ENCODE measurements at places on chromosomes 16 and 17.

DNA sequence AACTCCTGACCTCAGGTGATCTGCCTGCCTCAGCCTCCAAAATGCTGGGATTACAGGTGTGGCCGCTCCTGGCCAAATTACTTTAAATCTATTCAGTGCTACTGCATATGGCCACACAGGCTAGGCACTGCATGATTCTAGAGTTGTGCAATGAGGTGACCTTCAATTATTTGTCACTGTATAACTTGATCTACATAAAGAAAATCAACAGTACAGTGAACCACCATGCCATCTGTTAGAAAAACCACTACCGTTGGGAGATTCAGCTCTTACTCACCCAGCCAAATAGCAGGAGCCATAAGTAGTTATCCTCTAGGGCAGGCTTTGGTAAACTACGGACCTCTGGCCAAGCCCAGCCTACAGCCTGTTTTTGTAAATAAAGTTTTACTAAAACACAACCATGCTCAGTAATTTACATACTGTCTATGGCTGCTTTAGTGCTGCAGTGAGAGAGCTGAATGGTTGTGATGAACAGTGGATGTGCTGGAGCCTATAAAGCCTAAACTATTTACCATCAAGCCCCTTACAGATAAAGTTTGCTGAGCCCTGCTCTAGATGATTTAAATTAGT is 40.7 kb upstream of the TANC2 start:
- DNase-seq: peak; percentile 20

DNA sequence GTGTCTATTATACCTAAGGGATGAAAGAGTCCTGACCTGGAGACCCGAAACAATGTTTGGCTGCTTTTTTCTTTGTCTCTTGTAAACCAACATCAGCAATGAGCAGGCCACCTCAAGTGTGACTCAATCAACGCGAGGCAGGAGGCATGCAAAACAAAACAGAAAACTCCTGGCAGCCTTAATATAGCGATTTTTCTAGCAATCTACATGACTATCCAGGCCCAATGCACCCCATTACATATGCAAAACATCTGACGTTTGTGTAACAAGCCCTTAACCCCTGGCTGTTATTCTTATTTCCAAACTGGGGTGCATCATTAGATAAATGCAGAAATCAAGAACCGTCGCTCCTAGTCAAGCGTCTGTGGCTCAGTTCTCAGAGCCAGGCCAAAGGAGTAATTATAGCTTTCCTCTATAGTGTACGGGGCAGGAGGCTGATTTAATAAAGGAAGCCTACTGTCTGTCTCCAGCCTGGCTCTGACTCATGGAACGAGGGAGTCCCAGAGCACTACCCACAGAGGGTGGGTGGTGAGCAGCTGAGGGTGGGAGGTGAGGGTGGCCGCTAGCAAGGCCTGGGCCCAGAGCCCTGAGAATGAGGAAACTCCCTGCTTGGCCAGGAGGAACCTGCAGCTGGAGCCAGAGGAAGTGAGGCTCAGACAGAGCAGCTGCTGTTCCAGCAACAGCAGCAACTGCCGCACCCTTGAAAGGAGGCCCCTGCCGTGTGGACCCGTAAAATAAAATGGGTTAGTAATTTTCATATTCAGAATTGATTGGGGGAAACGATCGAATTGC is 43.9 kb downstream of the CHD9 start:
- peak; percentile 95 for DNase-seq

GRCh38 chr16:82062645-82063058 is 27.6 kb downstream of the HSD17B2 start:
- DNase-seq: peak; percentile 92

- DNase-seq: no peak
Observed at GRCh38 chr17:16417896-16418684, 2.7 kb downstream of the TRPV2 start.

DNA sequence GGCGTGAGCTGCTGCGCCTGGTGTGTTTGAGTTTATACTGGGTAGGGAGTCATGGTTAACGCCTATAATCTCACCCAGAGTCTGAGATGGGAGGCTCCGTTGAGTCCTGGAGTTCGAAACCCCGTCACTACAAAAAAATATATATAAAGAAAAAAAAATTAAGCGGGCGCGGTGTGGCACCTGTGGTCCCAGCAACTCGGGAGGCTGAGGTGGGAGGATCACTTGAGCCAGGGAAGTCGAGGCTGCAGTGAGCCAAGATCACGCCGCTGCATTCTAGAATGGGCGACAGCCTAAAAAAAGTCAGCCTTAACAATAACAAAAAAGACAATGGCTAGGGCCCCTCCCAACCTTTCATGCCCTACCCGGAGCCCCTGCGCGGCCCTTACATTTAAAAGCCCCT is 17.2 kb upstream of the PRR14 start:
- no peak for DNase-seq

DNA sequence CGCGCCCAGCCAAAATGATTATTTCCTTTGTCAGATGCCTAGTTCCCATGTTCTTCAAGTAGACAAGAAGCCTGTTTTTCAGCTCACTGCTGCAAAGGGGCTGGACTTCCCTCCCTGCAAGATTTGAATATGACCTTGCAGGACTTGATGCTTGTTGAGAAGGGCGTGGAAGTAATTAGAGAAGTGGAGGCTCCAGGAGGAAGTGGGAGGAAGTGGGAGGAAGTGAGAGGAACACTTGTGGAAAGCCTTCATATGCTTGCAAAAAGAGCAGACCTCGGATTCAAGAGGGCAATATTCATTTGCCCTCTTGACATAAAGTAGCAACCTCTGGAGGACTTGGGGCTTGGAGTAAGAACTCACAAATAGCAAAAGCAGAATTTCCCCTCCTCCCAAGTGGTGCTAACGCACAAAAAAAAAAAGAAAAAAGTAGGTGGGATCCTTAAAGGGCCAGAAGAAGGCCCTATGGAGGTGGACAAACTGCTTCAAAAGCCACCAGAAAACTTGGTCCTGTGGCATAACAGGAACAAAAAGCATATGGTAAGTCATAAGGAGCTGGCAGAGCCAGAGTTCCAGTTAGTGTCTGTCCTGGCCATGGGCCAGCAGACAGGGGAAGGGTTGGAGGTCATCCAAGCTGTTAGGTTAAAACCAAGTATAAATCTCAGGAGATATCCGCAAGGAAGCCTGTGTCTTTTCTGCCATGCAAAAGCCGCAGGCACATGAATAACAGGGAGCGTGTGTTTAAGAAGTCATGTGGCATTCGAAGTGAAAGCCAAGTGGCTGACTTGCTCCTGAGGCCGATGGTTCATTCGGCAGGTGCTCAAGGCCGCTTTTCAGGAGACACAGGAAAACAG is 20.6 kb upstream of the PRKAR1A start:
- no peak for DNase-seq

- DNase-seq: no peak
Observed at GRCh38 chr16:2090481-2090776, 42.6 kb downstream of the TSC2 start.

GRCh38 chr16:1335211-1335971 is 1.9 kb downstream of the BAIAP3 start:
- no peak for DNase-seq

DNA sequence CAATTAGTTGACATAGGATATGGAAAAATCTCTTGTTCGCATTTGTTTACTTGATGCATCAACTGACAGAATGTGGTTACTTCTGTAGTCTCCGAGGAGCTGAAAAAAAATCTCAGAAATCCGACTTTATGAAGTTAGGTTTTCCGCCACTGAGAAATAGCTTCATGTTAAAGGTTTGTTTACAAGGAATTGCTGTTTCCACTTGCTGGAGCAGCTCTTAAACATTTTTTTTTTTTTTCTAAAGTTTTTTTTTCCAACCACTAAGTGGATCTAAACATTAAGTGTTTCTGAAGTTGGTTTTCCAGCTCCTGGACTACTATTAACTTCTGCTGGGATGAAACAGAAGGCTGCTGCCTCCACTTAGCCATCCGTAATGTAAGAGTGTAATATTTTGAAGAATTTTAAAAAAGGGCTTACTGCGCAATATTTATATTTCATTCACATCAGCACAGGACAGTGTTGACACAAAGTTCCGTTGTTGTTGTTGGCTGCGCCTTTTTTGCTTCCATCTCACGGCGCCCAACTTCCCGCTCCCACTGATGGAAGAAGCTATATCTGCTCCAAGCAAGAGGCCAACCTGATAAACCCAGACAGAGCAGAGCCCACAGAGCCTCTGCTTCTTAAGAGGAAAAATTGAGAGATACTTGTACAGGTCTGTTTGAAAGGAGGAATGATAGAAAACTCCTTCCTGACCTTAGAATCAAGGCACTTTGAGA is 167.7 kb upstream of the KCNJ16 start:
- no peak for DNase-seq

DNA sequence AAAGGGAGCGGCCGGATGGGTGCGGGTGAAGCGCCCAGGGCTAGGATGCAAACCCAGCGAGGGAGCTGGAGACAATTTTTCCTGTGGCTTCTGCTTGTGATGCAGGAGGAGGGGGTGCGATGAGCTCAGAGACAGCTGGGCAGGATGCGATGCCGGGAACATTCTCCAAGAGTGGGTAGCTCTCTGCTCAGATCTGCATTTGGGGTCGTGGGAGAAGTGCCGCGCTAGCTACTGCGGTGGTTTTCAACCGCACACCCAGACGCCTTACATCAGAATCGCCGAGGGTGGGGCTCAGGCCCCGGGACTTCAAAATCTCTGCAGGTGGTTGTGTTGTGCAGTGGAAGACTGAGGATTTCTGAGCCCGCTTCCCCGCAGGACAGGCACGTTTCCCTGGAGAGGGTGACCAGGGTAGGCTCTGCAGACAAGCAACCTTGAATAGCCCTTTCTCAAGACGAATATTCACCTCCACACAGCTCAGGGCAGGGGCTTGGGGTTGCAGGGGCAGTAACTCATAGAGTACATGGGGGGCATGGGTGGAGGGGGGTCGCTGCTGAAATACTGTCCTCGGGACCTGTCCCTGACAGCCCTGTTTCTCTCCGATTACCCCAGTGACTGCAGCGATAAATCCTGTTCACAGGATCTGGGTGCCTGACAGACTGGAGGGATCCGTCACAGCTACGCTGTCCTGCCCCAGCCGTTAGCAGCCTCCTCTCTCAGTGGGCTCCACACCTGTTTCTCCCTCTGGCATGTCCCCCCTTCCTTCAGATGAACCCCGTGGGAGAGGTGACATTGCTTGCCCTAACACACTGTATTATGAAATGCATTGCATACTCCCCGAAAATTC is 63.3 kb downstream of the HAPSTR1 start:
- DNase-seq: no peak

DNA sequence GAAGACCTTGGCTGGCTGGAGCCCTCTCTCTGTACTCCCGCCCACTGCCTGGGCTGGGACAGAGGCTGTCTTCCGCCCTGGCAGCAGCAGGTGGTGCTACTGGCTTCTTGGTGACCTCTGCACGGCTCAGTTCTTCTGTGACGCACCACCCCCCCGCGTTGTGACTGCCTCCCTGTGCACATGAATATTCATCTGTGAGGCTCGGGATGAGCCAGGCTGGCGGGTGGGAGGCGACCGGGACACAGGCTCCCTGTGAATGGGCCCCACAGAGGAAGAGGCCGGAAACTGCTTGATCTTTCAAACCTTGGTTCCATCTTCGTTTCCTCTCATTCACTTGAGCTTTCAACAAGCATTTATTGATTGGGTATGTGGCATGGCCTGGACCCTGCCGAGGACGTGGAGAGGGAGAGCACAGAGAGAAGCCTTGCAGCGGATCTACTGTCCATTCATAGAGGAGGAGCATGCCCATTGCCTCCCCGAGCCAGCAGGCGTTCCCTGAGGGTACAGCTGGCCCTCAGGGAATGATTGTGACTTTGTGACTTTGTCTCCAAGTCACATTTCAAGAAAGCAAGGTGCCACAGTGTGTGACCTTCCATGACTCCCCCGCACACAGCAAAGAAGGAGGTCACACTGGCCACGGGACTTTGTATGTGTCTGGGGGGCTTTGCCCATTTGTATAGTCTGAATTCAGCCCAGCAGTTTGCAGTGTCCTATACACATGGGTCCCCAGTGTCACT is 45.0 kb downstream of the B9D1 start:
- DNase-seq: peak; percentile 81

- DNase-seq: no peak
Observed at GRCh38 chr17:56047331-56047730, 105.9 kb upstream of the ANKFN1 start.

DNA sequence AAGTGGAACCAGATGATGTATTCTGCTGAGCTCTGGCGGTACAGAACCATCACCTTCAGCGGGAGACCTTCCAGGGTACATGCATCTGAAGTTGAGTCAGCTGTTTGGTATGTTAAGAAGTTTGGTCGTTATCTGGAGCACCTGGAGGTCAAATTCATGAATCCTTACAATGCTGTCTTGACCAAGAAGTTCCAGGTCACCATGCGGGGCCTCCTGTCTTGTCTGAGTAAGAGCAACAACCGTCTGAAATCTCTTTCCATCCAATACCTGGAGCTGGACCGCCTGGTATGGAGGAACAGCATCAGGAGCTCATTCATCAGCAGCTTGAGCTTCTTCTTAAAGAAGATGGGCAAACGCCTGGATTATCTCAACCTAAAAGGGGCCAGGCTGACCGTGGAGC is 4.0 kb downstream of the FBXO39 start:
- DNase-seq: no peak

- DNase-seq: no peak
Observed at GRCh38 chr16:29699324-29700219, 20.6 kb downstream of the QPRT start.

- DNase-seq: peak; percentile 98
Observed at GRCh38 chr17:73291260-73291801, 20.5 kb downstream of the CDC42EP4 start.

DNA sequence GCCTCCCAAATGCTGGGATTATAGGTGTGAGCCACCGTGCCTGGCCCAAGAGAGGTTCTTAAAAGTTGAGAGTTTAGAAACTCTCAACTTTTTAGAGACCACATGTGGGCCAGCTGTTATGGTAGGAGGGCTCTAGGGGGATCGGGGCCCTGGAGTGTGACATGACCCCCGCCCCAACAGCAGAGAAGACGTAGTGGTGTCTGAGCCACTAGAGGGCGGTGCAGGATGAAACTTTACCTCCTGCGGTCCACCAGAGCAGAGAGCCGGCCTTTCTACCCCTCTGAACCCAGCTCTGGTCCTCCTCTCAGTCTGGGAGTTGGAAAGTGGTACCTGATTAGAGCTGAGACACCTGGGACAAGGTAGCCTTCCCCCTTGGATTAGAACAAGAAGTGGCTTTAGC is 7.4 kb downstream of the CDK5RAP3 start:
- peak; percentile 76 for DNase-seq

DNA sequence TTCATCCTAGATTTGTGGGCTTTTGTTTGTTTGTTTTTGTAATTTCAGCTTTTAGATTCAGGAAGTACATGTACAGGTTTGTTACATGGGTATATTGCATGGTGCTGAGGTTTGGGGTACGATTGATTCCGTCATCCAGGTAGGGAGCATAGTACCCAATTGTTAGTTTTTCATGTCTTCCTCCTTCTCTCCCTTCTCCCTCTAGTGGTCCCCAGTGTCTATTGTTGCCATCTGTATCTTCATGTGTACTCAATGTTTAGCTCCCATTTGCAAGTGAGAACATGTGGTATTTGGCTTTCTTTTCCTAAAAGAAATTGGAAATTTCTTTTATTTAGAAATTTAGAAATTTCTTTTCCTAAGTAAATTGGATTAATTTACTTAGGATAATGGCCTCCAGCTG is 37.1 kb upstream of the BCAS3 start:
- DNase-seq: no peak
